Suprapubic skin (tissue), 4 donors: ENCODE measurements at places on chromosomes 5 and 9. TPM values are rescaled to one million over a fixed set of nuclear protein-coding genes. Genes with fewer than 3 reads are reported as not detected.

IFT74 gene
- total RNA-seq = 10.6 TPM

TRIM32 gene
- 12.5 TPM for total RNA-seq

TICAM2 gene
- not detected for total RNA-seq

CDH10 gene
- total RNA-seq = not detected

TRIM41 gene
- total RNA-seq = 17.9 TPM

BTNL3 gene
- total RNA-seq = not detected

ITGA1 gene
- total RNA-seq = 8.6 TPM

SLC6A18 gene
- not detected for total RNA-seq

DNA sequence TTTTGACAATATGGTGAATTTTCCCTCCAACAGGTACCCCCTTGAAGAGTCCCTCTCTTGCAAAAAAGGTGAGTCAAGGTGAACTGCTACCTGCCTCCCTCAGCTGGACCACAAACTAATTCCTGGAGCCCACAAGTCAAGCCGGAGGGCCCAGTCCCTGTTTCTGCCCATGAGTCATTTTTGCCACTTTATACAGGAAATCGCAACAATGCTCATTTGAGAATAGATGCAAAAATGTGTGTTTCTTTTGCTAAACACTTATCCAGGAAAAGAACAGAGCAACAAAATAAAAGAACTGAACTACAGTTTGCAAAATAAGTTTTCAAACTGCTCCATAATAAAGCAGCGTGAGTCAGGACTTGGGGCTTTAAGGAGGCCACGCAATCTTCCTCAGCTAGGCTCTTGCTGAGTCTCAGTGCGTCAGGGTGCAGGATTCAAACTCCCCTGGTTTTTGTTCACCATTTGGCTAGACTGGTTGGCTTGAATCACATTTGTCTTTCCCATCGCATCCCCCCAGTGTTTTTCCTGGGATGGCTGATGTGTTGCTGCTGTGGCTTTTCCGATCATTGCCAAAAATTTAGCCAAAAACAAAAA is 102.7 kb downstream of the GOLPH3 start:
- DNase-seq = no peak

DNA sequence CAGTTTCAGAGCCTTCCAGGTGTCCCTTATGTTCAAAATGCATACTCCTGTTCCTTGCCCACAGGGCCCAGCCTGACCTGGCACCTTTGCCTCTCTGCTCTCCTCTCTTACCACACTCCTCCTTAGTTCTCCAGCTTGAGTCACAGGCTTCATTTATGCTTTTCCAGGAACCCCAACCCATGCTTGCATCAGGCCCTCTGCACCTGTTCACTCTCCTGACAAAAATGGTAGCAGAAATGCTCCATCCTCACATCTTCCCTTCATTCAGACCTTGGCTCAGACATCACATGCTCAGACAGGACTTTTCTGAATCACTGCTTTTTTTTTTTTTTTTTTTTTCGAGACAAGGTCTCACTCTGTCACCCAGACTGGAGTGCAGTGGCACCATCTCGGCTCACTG is 15.1 kb upstream of the RNF145 start:
- DNase-seq = no peak

DNA sequence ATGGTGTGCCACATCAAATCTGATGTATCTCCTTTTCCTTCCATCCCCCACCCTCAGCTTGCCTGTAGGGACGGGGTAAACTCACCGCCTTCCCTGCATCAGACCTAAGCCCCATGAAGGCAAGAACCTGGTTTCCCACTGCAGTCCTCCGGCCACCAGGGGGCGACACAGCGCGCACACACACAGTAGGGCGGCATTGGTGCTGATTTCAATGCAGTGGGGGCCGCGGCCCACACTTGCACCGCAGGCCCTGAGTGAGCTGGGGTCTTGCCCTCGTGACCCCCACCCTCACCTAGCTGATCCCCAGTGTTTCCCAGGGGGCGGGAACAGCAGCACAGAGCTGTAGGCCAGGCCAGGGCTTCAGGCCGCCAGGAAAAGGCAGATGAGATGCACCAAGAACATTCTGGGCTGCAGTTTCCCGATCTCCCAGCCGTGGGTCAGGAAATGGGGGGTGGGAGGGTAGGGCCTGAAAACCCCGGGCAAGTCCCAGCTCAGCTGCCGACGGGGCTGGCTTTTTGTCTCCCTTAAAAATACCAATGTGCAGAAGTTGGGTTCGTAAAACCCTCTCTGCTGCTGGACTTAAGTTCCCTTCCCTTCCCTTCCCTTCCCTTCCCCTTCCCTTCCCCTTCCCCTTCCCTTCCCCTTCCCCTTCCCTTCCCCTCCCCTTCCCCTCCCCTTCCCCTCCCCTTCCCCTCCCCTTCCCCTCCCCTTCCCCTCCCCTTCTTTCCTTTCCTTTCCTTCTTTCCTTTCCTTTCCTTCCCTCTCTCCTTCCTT is 19.5 kb downstream of the FAM163B start:
- DNase-seq = no peak

DNA sequence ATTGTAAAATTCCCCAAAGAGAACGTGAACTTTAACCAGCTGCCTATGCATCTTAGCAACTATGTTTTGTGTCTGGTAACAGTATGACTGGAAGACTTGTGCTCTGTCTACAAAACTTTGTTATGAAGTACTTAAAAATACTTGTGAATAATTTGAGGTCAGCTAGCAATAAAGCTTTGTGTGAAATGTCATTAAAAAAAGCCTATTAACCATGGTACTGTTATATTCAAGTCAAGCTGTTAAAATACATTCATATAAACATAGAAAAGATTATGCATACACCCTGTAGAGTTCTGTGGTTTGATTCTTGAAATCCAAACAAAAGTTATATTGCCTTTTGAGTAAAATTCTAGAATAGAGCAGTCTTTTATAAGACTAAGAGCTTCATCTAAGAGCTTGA is 60.1 kb downstream of the VCAN start:
- no peak for DNase-seq

GRCh38 chr5:151781201-151781600 is 9.4 kb downstream of the G3BP1 start:
- no peak for DNase-seq

DNA sequence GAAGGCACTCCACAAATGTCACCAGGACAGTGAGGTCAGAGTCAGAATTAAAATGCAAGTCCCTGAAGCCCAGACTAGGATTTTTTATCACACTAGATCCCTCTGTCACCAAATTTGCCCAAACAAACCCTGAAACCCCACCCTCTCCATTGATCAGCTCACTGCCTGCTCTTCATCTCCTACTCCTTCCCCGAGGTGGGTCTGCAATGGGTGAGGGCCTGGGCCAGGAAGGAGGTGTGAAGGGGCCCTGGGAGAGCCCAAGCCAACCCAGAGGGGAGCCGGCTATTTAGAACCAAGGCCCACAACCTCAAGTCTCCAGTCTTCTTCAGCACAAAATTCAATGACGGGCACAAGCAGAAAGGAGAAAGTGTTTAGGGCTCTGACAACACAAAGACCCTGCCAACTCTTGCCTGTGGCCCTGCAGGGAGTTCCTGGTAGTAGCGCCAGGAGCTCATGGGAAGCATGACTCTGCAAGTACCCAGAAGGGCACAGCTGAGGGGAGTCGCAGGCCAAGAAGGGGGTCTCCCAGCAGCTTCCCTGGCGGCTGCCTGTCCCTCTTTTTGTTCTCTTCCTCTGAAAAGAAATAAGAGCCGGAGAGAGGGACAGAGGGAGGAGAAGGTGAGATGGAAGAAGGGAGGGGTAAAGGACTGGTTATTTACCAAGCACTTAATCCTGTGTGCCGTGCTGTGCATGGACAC is 5.5 kb downstream of the FOXI1 start:
- no peak for DNase-seq

- no peak for DNase-seq
Measured at GRCh38 chr5:148760945-148761638, 65.3 kb upstream of the ADRB2 start.

- no peak for DNase-seq
Measured at GRCh38 chr5:1399737-1400136, 45.5 kb downstream of the SLC6A3 start.

DNA sequence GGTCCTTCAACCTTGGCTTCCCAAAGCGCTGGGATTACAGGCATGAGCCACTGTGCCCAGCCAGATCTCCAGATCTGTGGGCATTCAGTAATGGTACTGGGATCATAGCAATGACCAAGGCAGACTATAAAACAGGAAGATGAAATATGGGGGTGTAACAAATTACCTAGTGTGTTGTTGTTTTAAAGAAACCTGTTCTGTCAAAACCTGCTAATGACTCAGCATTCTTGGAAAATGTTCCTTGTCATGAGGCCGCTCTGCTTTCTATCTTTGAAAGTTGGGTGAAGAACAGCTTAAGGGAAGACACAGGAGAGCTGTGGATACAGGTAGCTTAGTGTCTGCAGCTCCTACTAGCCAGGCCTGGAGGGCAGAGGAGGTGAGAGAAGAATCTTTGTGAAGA is 19.4 kb downstream of the TARS1 start:
- no peak for DNase-seq

DNA sequence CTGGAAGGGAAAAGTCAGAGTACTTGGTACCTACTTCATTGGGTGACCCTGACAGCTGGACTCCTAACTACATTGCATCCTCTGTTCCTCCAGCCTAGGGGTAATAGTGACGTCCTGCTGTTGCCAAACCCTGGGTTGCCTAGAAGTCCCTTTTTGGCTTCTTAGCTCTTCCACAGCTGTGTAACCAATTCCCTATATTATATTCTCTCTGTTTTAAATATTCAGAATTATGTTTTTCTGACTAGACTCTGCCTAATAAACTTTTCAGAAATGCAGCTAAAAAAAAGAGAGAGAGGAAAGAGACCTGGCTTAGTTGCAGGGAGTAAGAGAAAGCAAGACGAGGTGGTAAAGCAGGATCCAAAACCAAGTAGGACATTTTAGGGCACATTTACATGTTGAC is 28.4 kb downstream of the MCTP1 start:
- no peak for DNase-seq

GRCh38 chr5:90792725-90793124 is 234.1 kb downstream of the ADGRV1 start:
- DNase-seq = no peak

- no peak for DNase-seq
Measured at GRCh38 chr5:32536246-32536645, 49.1 kb upstream of the SUB1 start.

DNA sequence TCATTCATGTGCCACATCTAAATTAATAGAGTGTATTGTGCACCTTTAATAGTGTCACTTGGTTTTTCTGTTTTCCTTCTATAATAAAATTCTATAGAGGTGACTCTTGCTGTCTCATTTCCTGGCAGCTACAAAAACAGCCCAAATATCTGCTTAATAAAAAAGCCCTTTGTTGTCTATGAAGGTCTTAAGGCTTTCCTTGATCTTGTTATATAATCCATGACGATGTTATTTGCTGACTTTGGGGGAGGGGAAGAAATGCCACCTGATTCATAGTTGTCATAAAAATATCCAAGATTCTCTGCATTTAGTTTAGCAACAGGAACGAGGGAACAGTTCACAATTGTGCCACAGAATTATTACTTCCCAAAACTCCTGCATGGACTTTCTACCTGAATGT is 31.3 kb downstream of the CPEB4 start:
- DNase-seq = no peak

DNA sequence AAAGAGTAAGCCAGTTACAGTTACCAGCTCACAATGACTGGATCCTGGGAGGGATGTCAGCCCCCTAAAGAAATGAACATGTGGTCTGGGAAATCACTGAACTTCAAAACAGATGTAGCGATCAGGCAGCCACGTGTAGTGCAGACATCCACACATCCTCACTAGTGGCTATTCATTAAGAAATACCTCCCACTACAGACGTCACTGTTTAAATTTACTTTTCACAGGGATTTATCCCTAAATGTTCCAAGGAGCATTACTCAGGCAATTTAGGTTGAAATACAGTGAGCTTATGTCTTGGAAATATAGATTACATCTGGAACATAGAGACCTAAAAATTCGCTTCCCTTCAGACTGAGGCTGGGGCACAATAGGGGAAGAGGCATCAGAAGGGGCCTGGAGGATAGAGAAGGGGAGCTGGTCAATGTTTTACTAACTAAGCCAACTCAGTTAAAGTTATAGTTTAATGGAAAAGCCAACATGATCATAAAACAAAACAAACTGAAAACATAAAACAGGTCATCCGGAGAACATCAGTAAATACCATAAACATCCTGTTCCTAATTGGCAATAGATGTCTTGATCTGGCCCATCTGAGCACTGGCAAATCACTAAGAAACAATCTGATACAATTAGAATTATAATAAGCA is 92.3 kb downstream of the FANCC start:
- DNase-seq = no peak

- peak; percentile 41 for DNase-seq
Measured at GRCh38 chr5:173642191-173642816, 25.9 kb upstream of the BOD1 start.

DNA sequence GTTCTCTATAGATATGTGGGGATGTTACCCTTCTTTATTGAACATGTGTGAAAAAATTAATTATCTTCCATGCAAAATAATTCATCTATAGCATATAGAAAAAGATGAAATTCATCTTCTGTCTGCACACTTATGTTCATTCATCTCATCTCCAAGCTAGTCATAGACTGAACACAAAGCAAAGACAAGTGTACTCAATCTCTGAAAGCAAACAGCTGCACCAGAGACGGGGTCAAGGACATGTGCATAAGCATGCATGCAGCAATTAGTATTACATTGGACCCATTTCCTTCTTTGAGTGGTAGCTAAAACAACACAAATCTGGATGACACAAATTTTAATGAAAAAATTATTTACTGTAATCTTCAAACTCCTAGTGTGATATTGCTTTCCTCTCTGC is 547.0 kb upstream of the COX7C start:
- DNase-seq = no peak

DNA sequence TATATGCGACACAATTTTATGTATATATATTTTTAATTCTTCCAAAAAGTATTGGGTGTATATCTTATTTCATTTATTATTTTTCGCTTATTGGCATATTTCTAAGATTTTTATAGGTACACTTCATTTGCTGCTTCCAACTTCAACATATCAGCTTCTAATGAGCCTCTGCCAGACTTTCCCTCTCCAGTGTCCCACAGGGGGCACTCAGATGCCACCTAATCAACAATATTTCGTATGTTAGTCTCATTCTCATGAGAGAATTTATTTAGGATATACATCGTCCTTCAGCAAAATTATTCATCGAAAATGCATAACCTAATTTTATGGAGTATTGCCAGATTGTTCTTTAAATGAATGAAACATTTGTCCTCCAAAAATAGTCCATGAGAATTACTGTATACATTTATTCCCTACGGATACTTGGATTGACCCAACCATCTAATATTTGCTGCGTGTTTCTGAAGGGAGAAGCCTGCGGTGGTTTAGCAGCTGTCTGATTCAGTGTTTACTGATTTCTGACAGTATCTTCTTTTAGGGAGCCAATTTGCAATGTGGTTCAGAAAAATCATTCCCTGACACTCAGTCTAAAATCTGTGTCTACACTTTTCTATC is 100.6 kb upstream of the SELENOP start:
- DNase-seq = no peak

- DNase-seq = no peak
Measured at GRCh38 chr9:130128251-130128650, 44.0 kb upstream of the NCS1 start.

GRCh38 chr5:52947208-52947607 is 41.9 kb upstream of the ITGA2 start:
- no peak for DNase-seq

- DNase-seq = no peak
Measured at GRCh38 chr5:137630216-137630971, 105.5 kb downstream of the KLHL3 start.

- DNase-seq = no peak
Measured at GRCh38 chr9:69380301-69380700, 55.3 kb downstream of the ENTREP1 start.
